ENCODE measurements at places on chromosomes 16 and 17.

GRCh38 chr17:69501591-69502468 lies 87.3 kb downstream of the MAP2K6 start:
- no peak for DNase-seq

DNA sequence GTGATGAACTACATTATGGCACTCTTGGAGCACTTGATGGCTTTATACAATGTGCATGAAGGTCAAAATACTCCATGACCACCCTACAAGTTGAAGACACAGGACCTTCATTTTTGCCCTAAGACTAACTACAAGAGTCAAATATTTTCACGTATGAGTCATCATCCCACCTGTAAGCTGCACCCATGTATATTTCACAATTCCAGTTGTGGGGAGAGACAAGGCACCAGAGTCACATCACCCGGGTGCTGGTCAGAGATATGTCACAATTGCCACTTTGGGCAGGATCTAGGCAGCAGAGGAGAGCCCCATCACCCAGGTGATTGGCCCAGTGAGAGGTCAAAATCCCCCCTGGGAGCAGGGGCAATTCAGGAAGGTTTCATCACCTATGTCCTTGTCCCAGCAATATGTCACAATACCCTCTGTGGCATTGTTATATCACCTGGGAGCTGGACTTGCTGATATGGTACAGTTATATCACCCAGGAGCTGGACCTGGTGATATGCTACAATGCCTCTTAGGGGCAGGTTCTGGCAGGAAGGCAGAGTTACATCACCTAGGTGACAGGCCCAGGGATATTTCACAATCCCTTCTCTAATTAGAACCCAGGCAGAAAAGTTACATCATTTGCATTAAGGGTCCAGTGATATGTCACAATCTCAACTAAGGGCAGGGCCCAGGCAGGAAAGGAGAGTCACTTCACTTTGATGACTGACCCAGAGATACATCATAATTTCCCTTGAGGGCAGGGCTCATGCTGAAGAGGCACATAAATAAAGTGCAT lies 1839.2 kb downstream of the TP53TG3F start:
- no peak for DNase-seq

GRCh38 chr17:82772026-82772425 lies 20.2 kb downstream of the TBCD start:
- DNase-seq, result no peak

- DNase-seq, result no peak
These were observed 9.2 kb downstream of the CA5A start for GRCh38 chr16:87927195-87927562.

GRCh38 chr16:84979516-84979915 lies 31.8 kb downstream of the ZDHHC7 start:
- DNase-seq, result no peak

DNA sequence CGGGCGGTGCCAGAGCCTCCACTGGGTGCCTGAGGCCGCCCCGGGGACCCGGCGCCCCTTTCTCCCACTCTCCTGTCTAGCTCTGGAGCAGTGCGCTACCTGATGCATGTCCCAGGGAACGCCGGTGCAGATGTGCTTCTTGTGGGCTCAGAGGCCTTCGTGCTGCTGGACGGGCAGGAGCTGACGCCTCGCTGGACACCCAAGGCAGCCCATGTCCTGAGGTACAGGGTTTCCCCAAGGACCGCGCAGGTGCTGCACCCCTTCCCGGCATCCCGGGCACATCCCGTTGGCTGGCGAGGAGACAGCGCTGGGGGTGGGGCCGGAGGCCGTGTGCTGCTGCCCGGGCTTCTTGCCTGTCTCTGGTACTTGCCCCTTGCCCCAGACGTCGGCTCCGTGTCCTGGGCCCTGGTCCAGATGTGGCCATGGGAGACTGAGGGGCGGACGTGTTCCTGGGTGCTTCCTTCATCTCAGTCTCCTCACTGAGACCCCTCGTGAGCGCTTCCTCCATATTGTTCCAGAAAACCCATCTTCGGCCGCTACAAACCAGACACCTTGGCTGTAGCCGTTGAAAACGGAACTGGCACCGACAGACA lies 12.5 kb downstream of the RGS11 start:
- no peak for DNase-seq

- DNase-seq, result no peak
These were observed at the start of gene PHOSPHO1 for GRCh38 chr17:49230636-49231562. Gene PHOSPHO1 (minus strand): TSS chr17:49230787. CDS start chr17:49226691, 4,096 bp downstream.

GRCh38 chr17:67038861-67039365 lies 5.4 kb upstream of the CACNG1 start:
- DNase-seq, result no peak

DNA sequence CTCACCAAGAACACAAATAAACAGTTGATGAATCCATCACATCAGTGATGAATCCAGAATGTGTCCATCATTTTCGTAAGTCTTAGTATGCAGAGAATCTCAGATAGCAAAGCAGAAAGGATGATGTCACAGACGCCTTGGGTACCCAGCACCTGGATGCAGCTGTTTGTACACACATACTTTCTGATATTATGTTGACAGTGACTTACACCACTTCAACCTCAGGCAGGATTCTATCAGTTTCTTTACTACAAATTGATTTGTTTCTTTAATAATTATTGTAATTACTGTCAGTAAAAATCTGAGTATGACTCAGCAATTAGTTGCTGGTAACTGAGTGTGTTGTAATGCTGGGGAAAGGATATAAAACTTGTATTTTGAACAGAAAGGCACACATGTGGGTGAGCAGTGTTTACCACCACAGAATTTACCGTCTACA lies 159.8 kb downstream of the RPTOR start:
- no peak for DNase-seq

- DNase-seq, result no peak
These were observed 58.2 kb downstream of the CNGB1 start for GRCh38 chr16:57912529-57913260.

DNA sequence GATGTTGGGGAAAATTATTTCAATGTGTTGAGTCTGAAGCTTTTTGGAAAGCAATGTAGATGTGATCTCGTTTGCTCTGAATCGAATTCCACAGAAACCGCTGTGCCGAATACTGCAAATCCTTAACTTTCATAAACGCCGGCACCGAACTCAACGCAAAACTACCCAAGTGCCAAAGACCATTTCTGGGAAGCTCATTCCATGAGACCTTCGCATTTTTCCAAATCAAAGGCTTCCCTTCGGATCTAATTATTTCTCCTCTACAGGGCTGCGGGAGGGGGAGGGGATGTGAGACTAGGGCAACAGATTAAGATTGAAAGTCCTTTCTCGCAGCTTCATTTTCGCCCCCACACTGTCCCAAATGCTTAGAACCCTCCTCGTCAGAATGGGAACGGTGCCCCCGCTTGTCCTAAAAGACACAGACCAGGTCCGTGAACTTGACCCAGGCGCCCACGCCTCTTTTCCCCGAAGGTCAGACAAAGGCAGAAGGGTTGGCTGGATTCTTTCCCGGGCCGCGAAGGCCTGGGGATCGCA lies 4.0 kb downstream of the PRAC1 start:
- DNase-seq, result no peak

GRCh38 chr17:37429453-37429852 lies 22.8 kb downstream of the TADA2A start:
- no peak for DNase-seq

GRCh38 chr17:17888371-17888770 lies 51.6 kb upstream of the SREBF1 start:
- no peak for DNase-seq

GRCh38 chr17:82234211-82235055 lies 5.6 kb downstream of the SLC16A3 start:
- no peak for DNase-seq

DNA sequence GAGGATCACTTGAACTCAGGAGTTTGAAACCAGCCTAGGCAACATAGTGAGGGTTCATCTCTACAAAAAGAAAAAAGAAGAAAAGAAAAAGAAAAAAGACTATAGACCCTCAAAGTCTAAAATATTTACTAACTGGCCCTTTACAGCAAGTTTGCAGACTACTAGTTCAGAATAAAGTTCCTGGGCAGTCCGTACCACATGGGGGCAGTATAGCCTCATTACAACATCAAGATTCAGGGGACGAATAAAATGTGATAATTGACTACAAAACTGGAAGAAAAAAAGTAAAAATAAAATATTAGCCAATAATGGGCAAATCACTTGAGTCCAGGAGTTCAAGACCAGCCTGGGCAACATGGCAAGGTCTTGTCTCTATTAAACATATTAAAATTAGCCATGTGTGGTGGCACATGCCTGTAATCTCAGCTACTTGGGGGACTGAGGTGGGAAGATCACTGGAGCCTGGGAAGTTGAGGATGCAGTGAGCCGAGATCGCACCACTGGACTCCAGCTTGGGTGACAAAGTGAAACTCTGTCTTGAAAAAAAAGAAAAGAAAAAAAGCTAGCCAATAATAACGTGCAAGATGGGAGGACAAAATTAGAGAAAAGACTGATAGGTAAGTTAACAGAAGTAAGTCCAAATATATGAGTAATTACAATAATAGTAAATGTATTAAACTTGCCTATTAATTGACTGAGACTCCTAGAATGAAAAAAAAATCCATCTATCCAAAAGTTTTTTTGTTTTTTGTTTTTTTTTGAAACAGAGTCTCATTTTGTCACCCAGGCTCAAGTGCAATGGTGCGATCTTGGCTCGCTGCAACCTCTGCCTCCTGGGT lies 129.4 kb upstream of the SEC14L1 start:
- no peak for DNase-seq

- no peak for DNase-seq
These were observed 319.1 kb downstream of the TOX3 start for GRCh38 chr16:52227851-52228250.

GRCh38 chr16:56736476-56736875 lies 6.5 kb downstream of the NUP93 start:
- DNase-seq, result no peak

DNA sequence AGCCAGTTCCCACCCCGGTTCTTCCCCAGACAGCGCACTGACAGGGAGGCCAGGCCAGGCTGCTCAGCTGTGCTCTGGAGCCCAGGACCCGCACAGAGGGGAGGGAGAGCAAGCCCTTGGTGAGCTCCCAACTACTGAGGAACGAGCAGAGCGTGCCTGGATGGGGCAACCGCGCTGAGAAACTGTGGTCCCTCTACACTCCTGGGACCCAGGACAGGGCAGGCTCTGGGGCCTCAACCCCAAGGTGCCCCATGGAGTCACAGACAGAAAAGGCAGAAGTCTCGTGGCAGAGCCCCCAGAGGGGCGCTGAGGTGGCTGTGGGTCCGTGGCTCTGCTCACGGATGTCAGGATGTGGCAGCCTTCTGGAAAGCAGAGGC lies 16.3 kb downstream of the SLX4 start:
- no peak for DNase-seq

DNA sequence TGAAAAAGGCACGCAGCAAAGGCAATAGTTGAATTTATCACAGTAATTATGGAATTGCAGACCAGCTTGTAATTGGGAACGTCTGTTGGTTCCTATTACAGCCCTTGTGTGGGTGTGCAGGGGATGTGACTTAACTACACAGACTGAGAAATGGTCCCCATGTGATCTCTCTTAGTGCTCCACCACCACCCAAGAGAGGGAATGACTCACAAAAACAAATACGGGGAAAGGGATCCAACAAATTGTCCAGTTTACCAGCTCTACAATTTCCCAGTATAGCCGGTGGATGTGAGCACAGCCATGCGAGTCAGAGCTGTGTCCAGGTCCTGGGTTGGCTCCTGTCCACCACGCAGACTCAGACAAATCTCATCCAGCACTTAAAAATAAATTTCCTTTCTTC lies 337.9 kb downstream of the GRIN2A start:
- no peak for DNase-seq

- no peak for DNase-seq
These were observed 17.3 kb downstream of the C17orf100 start for GRCh38 chr17:6668727-6669425.

- DNase-seq, result no peak
These were observed 26.9 kb upstream of the FAM20A start for GRCh38 chr17:68627956-68628575.

DNA sequence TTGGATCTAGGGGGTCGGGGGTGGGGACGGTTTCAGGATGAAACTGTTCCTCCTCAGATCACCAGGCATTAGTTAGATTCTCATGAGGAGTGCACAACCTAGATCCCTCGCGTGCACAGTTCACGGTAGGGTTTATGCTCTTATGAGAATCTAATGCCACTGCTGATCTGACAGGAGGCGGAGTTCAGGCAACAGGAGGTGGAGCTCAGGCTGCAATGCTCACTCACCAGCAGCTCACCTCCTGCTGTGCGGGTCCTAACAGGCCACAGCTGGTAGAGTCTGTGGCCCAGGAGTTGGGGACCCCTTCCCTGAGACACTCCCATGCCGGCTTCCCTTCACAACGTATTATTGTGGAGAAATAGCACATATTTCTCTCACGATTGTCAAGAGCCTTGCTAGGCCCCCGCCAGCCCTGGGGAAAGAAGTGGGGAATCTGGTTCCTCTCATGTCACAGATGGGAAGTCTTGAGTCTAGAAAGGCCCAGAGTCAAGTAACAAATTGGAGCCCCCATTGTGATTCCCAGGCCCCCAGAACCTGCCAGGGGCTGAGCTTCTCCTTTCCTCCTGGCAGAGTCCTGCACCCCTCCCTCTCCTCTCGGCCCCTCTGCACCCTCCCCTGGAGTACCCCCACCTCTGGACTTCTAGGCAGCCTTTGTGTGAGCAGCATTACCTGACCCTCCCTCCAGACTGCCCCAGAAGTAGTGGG lies 6.1 kb upstream of the KRT14 start:
- no peak for DNase-seq

- DNase-seq, result no peak
These were observed 95.5 kb upstream of the GSE1 start for GRCh38 chr16:85517563-85518179.

- DNase-seq, result no peak
These were observed 260.6 kb downstream of the C16orf95 start for GRCh38 chr16:87056551-87056950.

DNA sequence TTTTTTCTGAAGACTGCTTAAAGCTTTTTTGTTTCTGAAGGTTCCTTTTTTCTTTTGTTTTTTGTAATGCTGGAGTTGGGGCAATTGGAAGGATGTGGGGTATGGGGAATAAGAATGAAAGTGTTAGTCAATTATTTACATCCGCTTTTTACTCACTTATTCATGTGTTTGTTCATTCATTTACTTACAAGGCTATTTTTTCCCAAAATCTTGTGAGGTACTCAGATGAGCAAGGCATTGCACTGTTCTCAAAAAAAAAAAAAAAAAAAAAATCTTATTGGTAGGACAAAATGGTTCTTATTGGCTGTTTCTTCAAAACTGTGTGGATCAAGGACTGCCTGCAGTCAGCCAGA lies 55.7 kb downstream of the PLD6 start:
- DNase-seq, result peak; percentile 1

DNA sequence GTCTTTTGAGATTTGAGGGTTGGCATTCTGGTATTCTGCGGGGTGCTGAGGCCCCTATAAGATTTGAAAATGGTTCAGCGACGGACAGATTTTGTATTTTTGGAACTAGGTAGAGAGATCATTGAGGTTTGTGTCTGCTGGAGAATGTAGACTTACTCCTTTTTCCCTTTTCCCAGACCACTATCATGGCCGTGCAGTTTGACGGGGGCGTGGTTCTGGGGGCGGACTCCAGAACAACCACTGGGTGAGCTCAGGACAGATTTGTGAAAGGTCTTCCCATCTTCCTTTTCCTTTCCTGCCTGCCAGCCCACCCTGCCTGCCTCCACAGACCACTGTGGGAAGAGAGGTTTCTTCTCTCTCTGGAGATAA lies 572 bp downstream of the PSMB6 start:
- DNase-seq, result no peak

GRCh38 chr17:36523113-36523512 lies 11.6 kb downstream of the MYO19 start:
- DNase-seq, result no peak

- DNase-seq, result no peak
These were observed 12.7 kb downstream of the LITAFD start for GRCh38 chr16:8894736-8895334.
